ENCODE measurements at places on chromosomes 16 and 17. TPM values are rescaled to one million over a fixed set of nuclear protein-coding genes. Genes with fewer than 3 reads are reported as not detected.
A peak's percentile ranks its signal among the peaks of the same experiment; 100 is the strongest.

Gene SDR42E1
- total RNA-seq, result 7.8 TPM

GRCh38 chr17:42618442-42619150, 9.1 kb downstream of the TUBG1 start:
- H3K36me3 ChIP-seq, result peaks cover 26% of the 10 kb centered on the region
- no peaks in the 10 kb centered on the region for H3K27me3 ChIP-seq
- DNase-seq, result peak; percentile 80
- no peak overlapping the region for H3K4me3 ChIP-seq
- H3K4me1 ChIP-seq, result peaks cover 15% of the 10 kb centered on the region
- H3K27ac ChIP-seq, result peak overlapping the region; percentile 42

Gene KRT32
- total RNA-seq, result not detected

DNA sequence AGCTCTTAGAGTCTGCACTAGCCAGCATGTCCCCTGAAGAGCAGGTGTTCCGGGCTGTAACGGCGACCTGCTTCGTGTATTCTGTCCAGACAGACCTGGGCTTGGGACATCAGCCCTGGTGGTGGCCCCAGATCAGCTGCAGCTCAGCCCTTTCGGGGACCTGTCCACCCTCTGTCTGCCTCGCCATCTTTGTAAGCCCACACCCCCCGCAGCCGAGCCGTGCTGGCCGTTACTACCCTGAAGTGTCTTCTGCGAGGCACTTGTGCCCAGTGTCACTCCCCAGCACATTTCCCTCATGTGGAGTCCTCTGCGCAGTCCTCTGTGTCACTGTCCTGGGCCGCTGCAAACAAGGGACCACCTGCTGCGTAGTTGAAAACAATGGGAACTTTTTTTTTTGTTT, 10.4 kb downstream of the CARD14 start:
- H3K4me3 ChIP-seq, result no peak overlapping the region
- DNase-seq, result no peak
- H3K4me1 ChIP-seq, result peaks cover 4% of the 10 kb centered on the region
- peaks cover 17% of the 10 kb centered on the region for H3K27me3 ChIP-seq
- H3K27ac ChIP-seq, result no peak overlapping the region
- no peaks in the 10 kb centered on the region for H3K36me3 ChIP-seq

GRCh38 chr16:86199871-86200695, 301.1 kb downstream of the IRF8 start:
- no peak overlapping the region for H3K4me3 ChIP-seq
- peaks cover 86% of the 10 kb centered on the region for H3K27me3 ChIP-seq
- no peaks in the 10 kb centered on the region for H3K4me1 ChIP-seq
- H3K36me3 ChIP-seq, result no peaks in the 10 kb centered on the region
- DNase-seq, result no peak

DNA sequence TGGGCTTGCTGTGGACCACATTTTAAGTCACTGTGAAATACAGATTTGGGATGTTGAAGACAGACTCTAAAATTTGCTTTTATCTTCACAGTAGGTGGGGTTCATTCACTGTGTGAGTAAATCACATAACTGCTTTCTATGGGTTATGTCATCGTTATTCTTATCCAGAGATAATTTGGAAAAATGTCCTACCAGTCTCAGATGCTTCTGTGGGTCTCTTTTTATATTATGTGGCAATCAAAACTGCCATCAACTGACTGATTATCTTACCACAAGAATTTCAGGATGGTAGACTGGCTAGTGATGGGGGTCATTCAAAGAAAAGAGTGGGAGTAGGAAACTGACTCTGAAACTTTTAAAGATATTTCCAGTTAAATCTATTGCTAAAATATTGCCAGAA, 3.1 kb downstream of the HSBP1 start:
- H3K27me3 ChIP-seq, result no peaks in the 10 kb centered on the region
- DNase-seq, result no peak
- H3K27ac ChIP-seq, result no peak overlapping the region
- no peaks in the 10 kb centered on the region for H3K4me1 ChIP-seq
- H3K36me3 ChIP-seq, result peaks cover 52% of the 10 kb centered on the region

- H3K4me3 ChIP-seq, result no peak overlapping the region
- DNase-seq, result no peak
- H3K4me1 ChIP-seq, result no peaks in the 10 kb centered on the region
- H3K27ac ChIP-seq, result no peak overlapping the region
- H3K36me3 ChIP-seq, result no peaks in the 10 kb centered on the region
Measured at GRCh38 chr17:48569674-48570324, 8.4 kb downstream of the HOXB4 start.

DNA sequence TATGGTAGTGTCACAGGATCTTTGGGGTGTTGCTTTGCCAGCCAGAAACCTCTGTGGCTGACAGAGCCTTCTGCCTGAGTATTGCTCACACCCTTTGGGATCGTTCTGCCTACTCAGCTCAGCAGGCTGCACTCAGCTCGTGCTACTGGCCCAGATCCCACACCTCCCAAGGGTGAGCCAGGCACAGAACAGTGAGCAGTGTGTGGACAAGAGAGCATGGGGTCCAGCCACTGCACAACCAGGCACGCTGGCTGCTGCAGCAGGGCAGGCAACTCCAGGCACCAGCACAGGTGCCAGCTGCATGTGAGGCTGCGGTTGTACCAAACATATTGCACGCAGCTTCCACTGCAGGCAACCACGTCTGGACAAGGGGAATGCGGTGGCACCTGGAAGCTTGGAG, 84.9 kb downstream of the CYB561 start:
- DNase-seq, result no peak
- peaks cover 12% of the 10 kb centered on the region for H3K36me3 ChIP-seq
- no peaks in the 10 kb centered on the region for H3K27me3 ChIP-seq
- H3K4me1 ChIP-seq, result peaks cover 10% of the 10 kb centered on the region

DNA sequence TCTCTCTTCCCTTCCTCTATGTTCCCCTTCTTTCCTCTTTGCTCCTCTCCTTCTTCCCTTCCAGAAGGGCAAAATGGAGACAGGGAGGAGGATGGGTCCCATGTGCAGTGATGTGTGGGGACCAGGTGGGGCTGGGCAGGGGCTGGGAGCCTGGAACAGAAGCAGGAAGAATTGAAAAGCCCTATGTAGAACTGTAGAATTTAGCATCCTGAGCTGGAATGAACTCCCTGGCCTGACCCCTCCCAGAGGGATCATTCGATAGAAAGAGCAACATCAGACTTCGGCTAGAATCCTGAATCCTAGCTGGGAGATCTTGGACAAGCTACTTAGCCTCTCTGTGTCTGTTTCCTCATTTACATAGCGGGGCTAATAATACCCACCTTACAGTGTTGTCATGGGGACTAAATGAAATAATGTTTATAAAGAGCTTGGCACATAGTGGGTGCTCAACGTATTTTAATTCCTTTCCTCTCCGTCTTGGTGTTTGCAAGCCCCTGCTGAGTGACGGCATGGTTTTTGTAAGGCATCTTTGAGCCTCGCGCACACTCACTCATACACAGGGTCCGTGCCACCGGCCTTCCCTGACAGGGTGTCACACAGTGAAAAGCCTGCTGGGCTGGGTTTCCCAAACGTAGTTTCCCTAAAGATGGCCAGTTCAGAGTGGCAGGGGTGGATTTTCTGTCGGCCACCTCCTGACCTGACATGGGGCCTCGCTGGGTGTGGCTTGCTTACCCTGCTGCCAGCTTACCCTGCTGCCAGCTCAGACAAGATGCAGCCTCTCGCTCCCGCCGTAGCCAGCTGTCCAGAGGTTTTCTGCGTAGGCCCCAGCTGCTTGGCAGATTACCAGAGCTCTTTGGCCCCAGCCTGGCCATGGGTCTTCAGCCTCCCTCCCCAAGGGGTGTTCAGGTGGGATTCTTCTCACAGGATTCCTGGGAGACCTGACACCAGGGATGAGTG, 6.1 kb upstream of the ARHGAP23 start:
- no peaks in the 10 kb centered on the region for H3K4me1 ChIP-seq
- no peak overlapping the region for H3K4me3 ChIP-seq
- no peak overlapping the region for H3K27ac ChIP-seq
- DNase-seq, result no peak
- H3K36me3 ChIP-seq, result no peaks in the 10 kb centered on the region
- H3K27me3 ChIP-seq, result peaks cover 21% of the 10 kb centered on the region

- no peak overlapping the region for H3K4me3 ChIP-seq
- no peaks in the 10 kb centered on the region for H3K36me3 ChIP-seq
- no peak overlapping the region for H3K27ac ChIP-seq
Measured at GRCh38 chr16:1895949-1896675, 22.1 kb downstream of the HS3ST6 start.

Gene DHRS7C
- not detected for total RNA-seq
